ENCODE measurements at places on chromosomes 1 and 21.

DNA sequence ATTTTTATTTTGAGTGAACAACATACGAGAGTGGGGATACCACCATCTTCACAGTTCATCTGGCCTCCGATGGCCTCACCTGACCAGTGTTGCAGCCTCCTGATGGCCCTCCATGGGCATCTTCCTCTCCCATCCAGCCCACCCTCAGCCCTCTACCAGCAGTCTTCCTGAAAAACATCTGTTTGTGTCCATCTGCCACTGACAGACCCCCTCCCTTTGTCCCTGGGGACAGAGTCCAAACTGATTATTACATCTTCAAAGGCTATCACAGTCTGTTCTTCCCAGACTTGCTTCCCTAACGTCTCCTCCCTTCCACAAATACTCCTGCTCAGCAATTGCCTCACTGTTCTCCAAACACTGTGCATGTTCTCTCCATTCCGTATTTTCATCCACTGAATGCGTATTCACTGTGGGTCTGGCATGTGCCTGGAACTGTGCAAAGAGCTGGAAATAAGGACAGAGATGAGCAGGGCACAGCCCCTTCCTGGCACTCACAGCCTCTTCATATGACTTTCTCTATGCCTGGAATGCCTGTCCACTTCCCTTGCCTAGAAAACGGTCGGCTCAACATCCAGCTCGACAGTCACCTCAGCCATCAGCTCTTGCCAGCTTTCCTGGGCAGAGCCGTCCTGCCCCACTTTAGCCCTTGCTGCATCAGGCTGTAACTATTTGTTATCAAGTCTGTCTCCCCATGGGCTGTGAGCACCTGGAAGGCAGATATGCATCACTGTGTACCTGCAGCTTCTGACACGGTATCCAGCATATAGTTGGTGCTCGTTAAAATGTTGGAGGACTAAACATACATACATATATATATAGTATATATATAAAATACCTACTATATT is 8.3 kb upstream of the ATF3 start:
- no peak for DNase-seq

DNA sequence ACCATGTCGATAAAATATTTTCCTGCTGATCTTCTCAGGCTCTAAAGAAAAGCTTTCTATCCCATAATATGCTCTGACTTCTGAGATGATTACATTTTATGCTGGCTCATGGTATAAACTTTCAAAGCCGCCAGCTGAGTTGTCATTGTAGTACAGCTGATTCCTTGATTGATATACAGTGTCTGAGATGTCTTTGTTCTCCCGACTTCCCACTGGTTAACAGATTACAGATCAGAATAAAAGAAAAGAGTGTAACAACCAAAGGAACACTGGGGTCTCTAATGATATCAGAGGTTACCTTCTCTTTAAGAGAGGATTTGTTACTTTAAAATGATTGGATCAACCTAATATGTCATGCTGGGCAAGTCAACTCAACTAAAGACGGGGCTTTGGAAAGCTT is 485.4 kb upstream of the LRRC7 start:
- DNase-seq, result no peak

DNA sequence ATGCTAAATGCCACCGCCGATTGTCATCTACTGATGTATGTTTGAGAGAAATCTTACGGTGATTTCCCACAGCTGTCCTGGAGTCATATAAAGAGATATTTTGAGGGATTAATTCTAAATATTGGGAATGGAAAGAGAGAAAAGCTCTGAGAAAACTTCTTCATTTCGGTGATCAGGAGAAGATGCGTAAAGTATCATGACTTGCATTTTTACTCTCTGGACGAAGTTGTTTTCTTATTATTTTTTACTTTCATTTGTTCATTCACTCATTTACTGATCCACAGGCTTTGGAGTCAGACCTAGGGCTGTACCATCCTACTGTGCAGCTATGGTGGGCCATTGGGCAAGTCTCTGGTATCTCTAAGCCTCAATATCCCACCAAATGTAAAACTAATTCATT is 58.4 kb upstream of the RUNX1 start:
- DNase-seq, result no peak

- no peak for DNase-seq
Observed at GRCh38 chr1:3868464-3869006, 11.3 kb downstream of the DFFB start.

DNA sequence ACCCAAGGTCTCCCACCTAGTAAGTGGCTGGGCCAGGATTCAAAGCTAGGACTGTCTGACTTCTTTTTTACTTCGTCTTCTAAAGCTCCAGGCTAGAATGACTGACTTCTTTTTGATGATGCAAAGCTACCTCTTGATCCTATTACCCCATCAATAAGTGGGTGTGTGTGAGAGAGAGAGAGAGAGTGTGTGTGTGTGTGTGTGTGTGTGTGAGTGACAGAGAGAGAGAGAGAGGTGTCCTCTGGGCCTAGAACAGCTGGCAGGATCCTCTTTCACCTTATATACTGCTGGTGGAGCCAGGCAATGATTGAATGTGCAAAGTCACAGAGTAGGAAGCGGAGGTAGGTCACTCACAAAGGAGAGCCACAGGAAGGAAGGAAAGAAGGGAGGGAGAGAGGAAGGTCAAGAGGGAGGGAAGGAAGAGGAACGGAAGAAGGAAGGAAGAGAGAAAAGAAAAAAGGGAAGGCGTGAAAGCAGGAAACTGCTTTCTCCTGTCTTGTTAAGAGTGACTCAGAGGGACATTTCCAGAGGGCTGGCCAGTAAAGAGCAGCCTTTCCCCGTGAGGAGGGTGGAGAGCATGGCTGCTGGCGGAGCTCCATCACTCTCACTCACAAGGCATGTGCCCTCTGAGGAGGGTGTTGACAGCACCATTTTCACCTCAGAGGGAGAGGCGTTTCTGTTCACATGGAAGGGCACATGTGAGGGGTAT is 68.9 kb downstream of the CDC7 start:
- no peak for DNase-seq

- DNase-seq, result no peak
Observed at GRCh38 chr1:64675718-64676345, 69.0 kb upstream of the RAVER2 start.

GRCh38 chr1:175287377-175287776 is 94.8 kb upstream of the KIAA0040 start:
- DNase-seq, result no peak

- no peak for DNase-seq
Observed at GRCh38 chr1:78096017-78096416, 50.3 kb downstream of the GIPC2 start.

DNA sequence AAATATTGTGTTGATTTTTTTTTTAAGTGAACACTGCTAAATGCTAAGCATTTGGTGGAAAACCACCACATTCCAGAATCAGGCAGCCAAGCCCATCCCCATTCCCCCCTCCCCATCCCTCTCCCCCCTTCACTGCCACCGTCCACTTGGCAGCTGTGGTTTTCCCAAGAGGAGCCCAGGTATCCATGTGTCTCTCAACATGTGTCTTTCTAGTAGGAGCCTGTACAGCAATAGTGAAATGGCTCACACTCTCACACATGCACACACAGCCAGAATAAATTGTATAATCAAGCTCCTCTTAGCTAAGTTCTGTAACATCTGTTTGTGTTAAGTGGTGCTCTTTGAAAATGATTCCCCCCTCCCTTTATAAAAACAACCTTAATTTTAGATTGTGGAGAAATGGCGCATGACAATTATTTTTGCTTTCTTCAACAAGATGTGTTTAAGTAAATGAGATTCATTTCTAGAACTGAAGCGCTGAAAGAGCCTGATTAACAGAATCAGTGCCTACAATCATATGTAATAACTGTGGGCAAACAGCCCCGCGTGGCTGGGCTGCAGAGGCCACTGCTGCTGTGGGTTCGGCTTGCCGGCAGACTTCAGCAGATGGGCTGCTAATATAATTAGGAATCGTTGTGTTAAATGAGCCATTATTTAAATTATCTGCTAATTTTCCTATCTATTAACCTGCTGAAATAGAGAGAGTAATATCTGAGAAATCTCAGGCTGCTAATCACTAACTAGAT is 43.3 kb downstream of the BACE2 start:
- DNase-seq, result no peak

- DNase-seq, result no peak
Observed at GRCh38 chr1:67053535-67053784, 488 bp downstream of the SLC35D1 start.

DNA sequence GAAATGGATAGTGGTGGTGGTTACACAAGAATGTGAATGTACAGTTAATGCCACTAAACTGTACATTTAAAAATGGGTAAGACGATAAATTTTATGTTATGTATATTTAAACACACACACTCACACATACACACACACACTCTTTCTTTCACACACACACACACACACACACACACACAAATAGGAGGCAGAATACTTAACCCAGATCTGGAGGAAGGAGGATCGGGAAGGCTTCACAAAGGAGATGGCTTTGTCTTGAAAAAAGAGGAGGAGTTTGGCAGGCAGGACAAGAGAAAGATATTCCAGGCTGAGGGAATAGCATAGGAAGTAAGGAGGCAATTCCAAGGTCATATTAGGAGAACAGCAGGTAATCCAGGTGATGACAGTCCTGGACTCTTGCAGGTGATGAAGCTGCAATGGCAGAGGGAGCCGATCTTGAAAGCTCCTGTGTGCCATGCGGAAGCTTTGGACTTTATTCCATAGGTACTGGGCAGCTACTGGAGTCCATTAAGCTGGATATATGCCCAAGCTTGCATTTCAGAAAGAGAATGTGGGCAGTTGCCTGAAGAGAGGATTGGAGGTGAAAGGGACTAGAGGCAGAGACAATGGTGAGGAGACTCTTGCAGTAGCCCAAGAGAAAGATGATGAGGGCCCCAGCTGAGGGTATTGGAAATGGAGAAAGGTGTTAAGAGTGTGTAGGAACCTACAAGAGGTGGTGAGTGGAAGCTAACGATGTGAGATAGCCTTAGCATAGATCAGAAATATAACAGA is 15.4 kb upstream of the LYST start:
- DNase-seq, result no peak

GRCh38 chr1:67192902-67193301 is 26.6 kb downstream of the IL23R start:
- DNase-seq, result no peak

Data from stimulated activated CD4-positive, alpha-beta T cell treated with anti-CD3 and anti-CD28 coated beads, Interleukin-4, amount 100 ng/mL, for 1 hour (primary cell).